Suppressor macrophage (primary cell): ENCODE measurements at places on chromosomes 6 and 20.

DNA sequence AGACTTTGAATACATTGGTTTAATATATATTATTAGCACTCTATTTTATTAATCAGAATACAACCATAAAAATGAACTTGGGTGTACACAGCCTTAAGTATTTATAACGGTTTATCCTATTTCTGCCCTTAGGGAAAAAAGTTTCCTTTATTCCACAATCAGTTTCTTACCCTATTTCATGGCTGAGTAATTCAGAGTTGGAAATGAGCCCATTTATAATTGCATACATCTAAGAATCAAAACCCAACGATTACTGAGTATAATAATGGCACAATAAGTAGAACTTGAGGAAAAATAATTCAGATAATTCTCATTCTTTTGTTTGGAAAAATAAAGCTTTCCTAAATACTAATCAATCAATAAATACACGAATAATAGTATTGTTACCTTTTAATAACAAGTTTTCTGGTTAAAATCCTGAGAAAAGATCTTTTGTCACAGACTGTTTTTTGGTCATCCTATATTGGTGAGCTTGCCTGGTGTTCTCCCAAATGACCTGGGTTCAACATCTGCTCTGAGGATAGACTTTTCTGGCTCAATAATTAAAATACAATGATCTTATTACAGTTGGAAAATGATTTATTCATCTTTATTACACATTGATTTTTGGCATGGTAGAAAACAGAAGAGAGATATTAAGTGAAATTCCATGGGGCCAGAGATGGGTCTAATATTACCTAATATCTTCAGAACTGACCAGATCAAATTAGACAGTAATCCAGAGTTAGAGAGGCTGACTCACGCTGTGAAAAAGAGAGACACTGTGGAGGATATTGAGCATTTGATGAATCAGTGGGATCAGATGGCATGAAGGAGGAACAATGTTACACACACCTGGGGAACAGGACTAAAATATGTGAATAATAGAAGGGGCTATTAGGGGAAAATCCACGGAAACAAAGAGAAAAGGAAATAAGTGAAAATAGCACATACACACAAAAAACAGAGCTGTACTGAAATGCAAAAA lies 162.1 kb upstream of the TBX18 start:
- DNase-seq, result no peak

DNA sequence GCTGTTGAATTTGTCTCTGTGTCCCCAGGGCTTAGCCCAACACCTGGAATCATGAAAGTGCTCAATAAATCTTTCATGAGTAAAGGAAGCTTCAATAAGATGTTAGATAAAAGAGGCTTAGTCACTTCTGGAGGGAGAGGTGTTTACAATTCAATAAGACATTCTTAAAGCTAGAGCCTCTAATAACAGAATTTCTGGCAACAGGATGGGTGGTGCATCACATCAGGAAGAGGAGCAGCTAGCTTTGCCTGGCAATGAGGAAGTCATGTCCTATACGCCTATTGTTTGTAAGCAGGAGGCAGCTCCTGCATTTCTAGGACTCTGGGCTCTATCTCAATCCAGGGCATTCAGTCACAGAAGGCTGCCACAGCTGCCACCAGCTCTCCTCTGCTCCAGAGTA lies 638.5 kb downstream of the EPM2A start:
- DNase-seq, result no peak

DNA sequence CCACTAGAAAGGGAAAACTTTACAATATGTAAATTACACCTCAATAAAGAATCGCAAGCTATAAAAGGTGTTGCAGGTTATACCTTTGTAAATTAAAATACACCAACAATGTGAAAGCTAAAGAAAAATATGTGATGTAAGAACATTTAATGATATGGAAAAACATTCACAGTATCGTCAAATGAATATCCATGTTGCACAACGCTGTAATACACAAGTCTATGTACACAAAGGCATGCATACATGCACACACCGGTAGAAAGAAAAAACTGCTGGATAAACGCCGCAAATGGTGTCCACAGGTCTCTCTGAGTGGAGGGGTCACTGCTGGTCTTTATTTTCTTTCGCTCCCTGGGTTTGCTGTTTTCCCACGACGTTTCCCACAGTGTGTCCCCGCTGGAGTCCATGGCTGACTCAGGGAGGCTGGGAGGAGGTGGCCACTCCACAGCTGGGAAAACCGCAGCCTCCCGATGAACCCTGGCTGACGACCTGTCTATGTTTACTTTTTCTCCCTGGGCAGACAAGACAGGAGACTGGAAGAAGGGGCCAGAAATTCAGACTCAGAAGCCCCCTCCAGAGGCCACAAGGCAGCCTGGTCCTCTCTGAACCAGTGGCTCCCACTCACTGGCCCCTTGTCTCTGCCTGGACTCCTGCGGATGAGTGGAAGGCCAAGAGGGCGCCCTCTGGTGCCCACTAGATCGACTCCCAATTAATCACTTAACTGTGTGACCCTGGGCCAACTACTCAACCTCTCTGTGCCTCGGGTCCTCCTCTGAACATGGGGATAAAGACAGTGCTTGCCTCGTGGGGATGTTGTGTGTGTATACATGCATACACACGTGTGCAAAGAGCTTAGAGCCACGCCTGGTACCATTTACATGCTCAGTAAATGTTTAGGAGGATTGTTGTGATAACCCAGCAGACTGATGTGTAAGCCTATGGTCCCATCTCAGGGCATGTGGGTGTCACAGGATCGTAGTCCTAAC lies 12.8 kb upstream of the BPI start:
- no peak for DNase-seq

DNA sequence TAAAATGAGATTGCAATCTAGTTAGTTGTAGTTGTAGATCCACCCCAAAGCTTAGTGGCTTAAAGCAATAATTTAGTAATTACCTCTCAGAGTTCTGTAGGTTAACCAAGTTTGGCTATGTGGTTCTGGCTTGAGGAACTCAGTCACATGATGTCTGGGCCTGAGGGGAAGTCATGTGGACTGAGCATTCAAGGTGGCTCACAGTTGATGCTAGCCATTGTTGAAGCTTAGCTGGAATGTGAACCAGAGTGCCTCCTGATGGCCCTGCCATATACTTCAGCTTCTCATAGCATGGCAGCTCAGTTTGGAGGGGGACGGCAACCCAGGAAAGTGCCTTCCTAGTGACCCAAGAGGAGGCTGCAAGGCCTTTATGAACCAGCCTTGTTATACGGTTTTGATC lies 263.2 kb upstream of the RNF217 start:
- DNase-seq, result no peak

DNA sequence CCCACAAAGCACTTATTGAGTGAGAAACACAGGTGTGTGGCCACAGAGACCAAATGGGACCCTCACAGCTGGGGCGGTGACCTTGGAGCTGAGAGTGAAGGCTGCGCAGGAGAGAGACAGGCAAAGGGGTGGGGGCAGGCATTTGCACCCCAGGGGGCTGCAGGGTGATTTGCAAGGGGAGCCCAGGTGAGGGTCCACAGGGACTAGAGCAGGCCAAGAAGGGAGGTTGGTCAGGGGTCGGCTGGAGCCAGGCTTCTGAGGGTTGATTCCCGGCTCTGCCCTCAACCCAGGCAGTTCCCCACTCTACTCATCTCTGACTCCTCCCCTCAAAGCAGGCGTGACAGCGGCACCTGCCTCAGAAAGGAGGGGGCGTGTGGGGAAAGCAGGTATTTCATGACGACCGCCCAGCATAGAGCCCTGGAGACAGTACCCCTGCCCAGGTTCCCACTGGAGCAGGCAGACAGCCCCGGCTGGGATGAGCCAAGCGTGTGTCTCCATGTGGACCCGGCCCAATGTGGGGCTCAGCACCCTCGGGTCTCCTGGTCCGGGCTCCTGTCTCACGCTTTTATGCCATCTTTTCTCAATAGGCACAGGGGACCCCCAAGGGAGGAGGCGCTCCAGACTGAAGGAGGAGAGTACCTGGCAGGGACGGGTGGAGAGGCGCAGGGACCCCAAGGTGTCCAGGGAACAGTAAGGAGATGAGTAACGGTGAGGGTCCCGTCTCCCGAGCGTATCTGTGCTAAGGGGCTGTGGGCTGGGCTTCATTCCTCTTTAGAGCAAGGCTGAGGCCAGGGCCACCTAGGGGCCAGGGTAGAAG lies 3.1 kb upstream of the MRGBP start:
- DNase-seq, result no peak

GRCh38 chr6:137853569-137854213 lies 13.4 kb upstream of the TNFAIP3 start:
- DNase-seq, result no peak

DNA sequence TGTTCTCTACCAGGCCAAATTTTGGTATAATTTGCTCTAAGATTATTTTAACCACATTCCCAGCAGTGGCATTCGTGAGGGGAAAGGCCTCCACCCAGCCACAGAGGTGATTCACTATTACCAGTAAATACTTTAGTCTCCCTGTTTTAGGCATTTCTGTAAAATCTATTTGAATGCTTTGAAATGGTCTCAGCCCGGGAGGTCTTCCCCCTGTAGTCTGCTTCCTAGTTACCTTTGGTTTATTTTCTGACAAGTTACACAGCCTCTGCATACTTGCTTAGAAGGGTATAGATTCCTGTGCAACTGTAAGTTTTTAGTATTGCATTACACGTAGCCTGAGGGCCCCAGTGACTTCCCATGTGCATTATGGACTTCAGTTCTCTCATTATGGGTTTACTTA lies 248.7 kb downstream of the C6orf118 start:
- DNase-seq, result no peak

GRCh38 chr6:21003780-21004541 lies 469.7 kb downstream of the CDKAL1 start:
- no peak for DNase-seq

GRCh38 chr20:42639140-42639539 lies 550.6 kb downstream of the PTPRT start:
- peak; percentile 9 for DNase-seq

DNA sequence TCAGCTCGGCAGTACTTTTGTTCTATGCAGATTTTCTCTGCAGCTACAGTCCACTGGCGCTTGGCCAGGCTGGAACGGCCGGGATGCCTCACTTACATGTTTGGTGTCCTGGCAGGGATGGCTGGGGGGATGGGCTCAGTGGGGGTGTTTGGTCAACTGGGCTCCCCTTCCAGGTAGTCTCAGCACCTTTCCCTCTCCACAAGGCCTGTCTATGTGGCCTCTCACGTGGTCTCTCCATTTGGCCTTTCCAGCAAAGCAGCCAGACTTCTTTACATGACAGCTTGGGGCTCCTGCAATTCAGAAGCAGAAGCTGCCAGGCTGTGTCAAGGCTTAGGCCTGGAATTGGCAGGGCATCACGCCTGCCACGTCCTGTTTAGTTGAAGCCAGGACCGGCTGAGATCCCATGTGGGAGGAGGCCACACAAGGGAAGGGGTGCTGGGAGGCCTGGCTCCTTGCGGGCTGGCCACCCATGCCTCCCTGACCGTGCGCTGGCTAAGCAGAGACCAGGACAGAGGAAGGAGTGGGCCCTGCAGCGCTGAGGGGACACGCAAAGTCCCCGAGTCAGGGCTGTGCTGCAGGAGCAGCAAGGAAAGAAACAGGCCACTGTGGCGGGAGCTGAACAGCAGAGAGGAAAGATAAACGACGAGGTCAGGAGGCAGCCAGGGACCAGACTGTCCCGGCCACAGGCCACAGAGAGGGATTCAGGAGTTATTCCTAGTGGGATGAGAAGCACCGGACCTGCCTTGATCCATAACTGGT lies 38.9 kb downstream of the MGME1 start:
- DNase-seq, result no peak

GRCh38 chr6:40543146-40543545 lies 44.0 kb downstream of the LRFN2 start:
- DNase-seq, result no peak

GRCh38 chr6:159904497-159904911 lies 13.7 kb downstream of the MAS1 start:
- DNase-seq, result no peak

- DNase-seq, result no peak
These were observed 500.8 kb downstream of the ADGRB3 start for GRCh38 chr6:69135927-69136326.

GRCh38 chr6:147127587-147127986 lies 76.6 kb upstream of the STXBP5 start:
- DNase-seq, result no peak

DNA sequence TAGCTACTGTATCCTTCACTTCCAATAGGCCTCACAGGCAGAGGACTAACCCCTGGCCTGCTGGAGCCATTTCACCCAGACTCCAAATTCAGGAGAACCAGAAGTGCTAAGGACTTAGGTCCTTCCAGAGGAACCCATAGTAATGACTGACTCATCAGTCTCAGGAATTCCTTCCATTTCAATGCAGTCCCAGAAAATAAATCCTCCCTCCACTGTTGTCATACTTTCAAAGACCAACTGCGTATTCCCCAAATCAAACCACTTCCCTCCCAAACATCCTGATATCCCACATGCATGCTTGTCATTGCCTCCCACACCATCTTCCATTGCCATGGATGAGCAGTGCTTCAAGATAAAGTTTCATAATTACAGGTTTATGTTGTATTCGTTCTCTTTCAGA lies 31.8 kb upstream of the NT5E start:
- no peak for DNase-seq

DNA sequence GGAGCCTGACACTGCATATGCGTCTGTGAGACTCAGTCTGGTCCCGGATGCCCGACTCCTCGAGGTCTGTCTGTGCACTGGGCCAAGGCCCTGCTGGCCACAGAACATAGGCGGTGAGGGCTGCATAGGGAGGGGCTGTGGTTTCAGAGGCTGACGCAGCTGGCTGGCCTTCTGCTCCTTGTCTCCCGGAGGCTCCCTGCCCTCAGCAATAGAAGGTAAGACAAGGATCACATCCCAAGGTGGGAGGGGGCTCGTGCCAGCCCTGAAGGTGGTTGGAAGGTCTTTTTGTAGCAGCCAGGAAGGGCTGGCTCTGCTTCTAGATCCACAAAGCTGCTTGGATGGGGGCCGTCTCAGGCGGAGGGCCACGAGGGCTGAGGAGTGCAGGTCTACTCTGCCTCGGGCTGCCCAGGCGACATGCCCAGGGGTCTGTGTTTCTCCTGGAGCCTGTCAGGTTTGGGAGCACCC lies 239.8 kb upstream of the SULF2 start:
- DNase-seq, result no peak

DNA sequence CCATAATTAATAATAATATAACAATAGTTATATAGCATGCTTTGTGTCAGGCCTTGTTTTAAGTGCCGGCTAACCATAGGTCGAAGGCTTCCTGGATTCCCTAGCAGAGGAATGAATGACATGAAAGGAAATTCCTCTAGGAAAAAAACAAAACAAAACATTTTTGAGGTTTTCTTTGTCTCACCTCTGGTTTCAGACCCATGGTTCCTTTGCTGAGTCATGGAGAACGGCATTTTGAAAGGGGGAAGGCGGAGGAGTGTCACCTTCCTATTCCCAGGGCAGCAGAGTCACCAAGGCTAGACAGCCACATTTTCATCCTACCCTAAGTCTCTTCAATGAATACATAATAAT lies 25.3 kb upstream of the CCND3 start:
- DNase-seq, result peak; percentile 62

- no peak for DNase-seq
These were observed 44.6 kb upstream of the NT5E start for GRCh38 chr6:85405175-85405852.

- DNase-seq, result no peak
These were observed 52.8 kb downstream of the SNRNP48 start for GRCh38 chr6:7642791-7643190.

- DNase-seq, result no peak
These were observed 94.0 kb upstream of the HIVEP1 start for GRCh38 chr6:11917951-11918738.

- no peak for DNase-seq
These were observed 59.9 kb upstream of the HBS1L start for GRCh38 chr6:135114355-135115145.
